ENCODE measurements at places on chromosomes 5 and 9. TPM values are rescaled to one million over a fixed set of nuclear protein-coding genes. Genes with fewer than 3 reads are reported as not detected.

DNA sequence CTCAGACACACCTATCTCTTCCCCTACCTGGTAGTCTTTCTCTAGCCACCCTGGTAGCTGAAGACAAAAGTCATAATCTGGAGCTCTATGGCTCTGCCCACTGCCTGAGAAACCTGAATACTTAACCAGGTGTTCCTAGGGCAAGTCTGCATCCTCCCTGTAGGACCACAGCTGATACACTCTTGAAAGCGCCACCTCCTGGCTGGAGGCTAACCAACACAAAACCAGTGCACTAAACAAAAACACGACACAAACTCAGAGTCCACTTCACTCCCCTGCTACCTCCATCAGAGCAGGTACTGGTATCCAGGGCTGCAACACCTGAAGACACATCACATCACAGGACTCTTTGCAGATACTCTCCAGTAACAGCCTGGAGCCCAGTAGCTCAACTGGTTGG lies 84.6 kb upstream of the ANXA1 start:
- DNase-seq: no peak

GRCh38 chr9:10612641-10613398 lies at the start of gene PTPRD:
Gene PTPRD (minus strand): TSS chr9:10613002.
- DNase-seq: no peak

Gene CAVIN4
- 1.4 TPM for total RNA-seq

DNA sequence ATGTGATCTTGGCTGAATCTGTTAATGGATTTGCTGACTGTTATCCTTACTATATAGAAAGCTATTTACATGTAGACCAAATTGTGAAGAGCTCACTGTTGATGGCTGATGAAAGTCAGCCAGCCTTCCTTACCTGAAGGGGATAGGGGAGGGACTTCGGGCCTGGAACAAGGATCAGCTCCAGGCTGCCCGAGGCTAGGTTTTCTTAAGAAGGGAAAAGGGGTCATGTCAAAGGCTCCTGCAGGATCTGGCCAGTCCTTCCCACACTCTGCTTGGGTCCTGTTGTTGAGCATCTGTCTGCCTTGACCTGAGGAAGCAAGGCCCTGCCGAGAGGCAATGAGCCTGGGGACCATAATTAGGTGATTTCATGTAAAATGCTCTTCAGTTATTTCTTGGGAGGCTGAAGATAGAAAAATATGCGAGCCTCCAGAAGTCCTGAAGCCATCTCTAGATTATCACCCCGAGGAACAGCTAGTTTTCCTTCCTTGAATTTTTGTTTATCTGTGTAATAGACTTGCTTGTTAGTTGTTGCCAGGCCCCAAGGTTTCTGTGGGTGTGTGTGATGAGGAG lies 261.4 kb downstream of the PDZD2 start:
- no peak for DNase-seq

Gene TTC39B
- total RNA-seq: 4.4 TPM

GRCh38 chr5:81021951-81022687 lies 62.0 kb downstream of the RASGRF2 start:
- DNase-seq: no peak

GRCh38 chr5:56264417-56265025 lies 31.4 kb upstream of the ANKRD55 start:
- no peak for DNase-seq

GRCh38 chr9:129436751-129437625 lies 183.9 kb downstream of the C9orf50 start:
- DNase-seq: no peak

Gene DBH
- not detected for total RNA-seq

Data from pulmonary artery endothelial cell (primary cell).